Left renal cortex interstitium (tissue), 4 donors: ENCODE measurements at places on chromosomes 3 and 15. TPM values are rescaled to one million over a fixed set of nuclear protein-coding genes. Genes with fewer than 3 reads are reported as not detected.

DNA sequence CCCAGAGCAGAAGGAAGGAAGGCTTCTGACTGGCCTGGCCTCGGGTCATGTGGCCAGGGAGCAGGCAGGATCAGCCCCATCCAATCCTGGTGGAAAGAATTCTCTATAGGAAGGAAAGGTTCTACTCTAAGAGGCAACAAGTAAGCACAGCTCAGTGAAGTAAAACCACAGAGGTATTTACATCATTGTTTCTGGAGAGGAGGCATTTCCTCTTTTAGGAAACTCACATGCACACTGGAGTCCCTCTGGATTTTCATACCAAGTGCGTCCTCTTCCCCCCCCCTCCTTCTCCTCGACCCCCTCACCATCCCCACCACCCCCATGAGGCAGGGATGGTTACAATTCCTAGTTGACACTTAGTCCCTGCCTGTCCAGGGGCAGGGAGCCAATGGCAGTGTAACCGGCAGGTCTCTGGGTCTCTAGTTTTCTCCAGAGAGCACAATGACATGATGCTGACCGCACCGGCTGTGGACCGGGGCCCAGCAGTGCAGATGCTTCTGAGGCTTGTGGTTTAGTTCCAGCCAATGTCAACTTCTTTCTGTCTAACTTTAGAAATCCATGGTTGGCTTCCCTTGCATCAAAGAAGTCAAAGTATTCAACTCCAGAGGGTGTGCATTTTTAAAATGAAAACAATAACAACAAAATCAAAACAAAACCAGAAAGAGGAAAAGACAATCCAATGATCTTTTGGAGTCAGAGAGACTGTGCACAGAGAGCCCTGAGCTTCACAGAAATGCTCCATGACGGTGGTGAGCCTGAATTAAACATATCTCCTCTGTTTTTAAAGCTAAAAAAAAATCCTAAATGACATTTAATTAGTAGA lies 230.3 kb upstream of the TLE3 start:
- no peak for DNase-seq

DNA sequence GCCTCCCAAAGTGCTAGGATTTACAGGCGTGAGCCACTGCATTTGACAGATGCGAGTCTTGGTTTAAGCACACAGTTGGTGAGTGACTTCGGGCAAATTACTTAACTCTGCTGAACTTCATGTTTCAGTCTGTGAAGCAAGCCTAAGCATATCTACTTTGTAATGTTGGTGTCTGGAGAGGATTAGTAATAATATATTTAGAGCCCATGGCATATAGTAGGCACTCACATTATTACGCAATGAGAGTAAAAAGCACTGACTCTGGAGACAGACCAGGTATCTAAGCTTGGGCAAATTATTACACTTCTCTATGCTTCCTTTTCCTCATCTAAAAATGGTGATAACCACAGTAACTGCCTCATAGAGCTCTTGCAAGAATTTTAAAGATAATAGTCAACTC lies 208.7 kb upstream of the P2RY1 start:
- no peak for DNase-seq

GRCh38 chr3:146655333-146655996 lies 50.3 kb upstream of the PLSCR5 start:
- no peak for DNase-seq

The PRSS50 gene
- polyA plus RNA-seq: 3.5 TPM
